ENCODE measurements at places on chromosomes 1 and 21.

DNA sequence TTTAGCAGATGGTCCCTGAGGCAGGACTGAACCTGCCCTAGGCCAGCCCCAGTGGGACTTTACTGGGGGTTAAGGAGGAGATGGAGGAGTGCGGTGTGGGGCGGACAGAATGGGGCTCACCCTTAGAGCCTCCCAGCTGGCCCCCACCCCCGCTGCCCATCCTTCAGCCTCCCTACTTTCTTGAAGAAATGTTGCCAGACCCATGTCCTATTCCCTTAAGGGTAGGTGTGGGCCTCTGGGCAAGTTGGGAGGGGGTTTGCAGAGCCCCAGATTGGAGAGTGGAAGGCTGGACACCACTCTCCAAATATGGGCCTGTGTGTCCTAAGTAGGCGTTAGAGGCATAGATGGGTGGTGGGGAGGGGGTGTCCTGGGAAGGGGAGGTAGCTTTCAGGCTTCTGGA lies 19.2 kb upstream of the EPS8L3 start:
- DNase-seq, result no peak

DNA sequence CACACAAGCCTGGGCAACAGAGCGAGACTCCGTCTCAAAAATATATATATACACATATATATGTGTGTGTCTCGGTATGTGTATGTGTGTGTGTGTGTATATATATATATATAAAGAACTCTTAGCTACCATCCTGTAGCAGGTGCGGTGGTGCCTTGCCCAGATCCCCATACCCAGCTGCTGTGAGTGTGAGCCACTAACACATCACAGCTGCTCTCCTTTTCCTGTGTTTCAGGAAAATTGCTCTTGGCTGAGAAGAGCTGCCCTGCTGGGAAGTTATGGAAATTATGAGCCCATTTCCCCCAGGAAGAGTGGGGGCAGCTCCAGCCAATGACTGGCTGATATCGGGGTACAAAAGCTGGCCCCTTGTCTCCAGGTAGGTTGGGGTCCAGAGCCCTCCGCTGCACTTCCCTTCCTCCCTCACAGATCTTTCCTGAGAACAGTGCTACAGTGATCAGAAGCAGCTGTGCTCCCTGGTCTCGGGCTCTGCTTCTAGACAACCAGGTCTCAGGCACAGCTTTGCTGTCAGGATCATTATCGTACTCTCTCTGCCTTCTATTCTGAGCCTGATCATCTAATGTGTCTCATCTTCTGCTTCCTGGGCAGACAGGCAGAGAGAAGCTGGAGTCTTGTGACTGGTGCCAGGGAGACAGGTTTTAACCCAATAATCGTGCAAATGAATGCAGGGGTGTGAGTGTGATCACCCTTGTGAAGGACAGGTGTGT lies 109.6 kb upstream of the ZNF678 start:
- no peak for DNase-seq

DNA sequence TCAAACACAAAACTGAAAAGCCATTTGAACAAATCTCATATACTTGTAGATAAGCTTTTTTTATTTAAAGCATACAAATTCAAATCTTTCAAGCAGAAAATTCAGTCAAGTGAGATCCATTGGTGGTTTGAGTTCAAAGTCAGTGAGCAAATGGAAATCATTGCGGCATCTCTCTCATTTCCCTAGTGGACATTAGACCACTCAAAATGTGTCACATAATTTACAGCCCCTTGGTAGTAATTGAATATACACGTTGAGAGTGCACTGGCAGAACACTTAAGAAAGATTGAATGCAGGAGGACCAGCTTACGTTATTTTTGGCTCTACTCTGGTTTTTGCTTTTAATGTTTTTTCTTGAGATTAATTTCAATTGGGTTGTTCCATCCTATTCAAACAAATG lies 633.7 kb downstream of the USP25 start:
- no peak for DNase-seq

DNA sequence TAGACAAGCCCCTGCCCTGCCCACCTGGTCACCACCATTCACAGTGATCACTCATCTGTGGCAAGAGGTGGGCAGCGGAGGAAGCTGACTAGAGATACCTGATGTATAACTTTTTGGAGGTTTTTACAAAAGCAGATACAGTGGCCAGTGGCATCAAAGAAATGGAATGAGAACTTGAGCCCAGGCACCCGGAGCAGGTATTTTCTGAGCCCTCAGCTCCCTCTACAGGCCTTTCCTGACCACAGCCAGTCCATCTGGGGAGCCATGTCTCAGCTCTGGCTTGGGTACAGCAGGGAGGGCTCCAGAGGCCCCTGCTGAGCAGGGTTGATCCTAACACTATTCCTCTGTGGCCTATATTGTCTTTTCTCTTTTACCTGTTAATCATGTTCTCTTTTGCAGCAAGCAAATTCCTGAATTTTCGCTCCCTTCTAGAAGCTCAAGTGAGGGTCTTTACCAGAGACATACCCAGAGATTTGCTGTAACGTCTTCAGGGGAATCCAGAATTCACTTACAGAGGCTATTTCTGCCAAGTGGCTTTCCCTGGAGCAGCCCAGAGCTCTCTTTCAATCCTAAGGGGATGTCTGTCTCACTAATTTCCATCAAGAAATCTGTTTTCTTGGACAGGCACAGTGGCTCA lies 27.3 kb downstream of the GPR157 start:
- peak; percentile 71 for DNase-seq

GRCh38 chr1:3467096-3468036 lies 12.9 kb downstream of the ARHGEF16 start:
- no peak for DNase-seq

DNA sequence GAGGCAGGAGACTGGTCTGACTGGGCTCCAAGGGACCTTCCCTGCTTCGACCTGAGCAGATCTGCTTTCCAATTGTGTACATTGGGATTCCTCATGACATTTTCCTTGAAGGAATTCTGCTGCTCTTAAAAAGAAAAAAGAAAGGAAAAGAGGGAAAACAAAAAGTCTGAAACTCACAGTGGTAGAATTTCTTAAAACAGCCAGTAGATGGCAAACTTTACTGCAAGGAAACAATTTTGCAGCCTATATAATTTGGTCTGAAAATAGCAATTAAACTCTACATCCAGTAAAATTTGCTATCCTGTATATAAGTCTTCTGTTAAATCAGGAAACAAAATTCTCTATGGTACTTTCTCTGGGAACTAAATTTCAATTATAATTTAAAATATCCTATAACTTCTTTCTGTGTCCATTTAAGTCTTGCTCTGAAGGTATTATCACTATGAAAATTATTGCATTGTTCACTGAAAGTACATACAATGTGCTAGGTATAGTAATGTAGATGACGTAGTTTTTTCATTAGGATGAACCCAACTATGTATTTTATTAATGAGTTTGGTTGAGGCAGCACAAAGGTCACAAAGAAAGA lies 59.8 kb downstream of the CRB1 start:
- DNase-seq, result peak; percentile 42

All from fibroblast of pulmonary artery (primary cell).